Stimulated activated CD8-positive, alpha-beta memory T cell treated with anti-CD3 and anti-CD28 coated beads, Interleukin-15, amount 100 ng/mL, for 24 hours (primary cell): ENCODE measurements at places on chromosomes 4 and X.

DNA sequence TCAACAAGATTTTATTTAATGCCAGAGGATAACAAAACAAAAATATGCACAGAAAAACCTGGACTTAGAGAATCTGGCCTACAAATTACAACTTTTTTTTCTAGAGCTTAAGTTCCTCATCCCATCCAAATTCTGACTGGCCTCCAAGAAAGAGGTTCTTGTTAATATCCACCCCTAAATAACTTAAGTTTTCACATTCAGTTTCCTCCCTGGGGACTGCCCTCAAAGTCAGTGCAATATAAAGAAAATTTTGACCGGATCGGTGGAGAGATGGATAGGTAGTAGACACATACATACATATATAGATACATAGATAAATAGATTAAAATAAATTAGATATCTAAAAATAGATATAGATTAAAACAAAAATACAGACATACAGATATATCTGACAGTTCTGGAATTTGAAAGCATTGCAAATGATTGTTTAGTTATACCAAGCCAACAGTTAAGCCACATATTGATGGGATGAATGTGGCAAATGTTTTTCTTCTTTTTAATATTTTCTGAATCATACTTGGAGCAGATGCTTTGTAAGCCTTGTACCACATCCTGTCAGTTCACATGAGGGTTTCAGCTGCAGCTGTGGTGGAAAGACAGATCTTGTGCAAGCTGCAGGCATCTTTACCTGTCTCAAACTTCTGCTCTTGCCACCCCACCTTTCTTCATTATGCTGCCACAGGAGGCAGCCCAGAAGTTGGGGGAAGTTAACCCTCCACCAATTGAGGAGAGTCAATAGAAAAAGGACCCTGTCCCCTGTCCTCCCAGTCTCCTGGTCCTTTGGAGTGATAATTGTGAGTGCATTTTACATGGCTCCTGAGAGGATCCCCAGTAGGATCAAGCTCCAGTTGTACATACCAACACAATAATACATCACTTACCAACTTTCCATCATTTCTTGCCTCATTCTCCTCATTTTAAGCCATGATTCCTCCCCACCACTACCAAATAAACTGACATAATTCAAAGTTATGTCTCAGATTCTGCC, 58.5 kb upstream of the PRDM8 start:
- no peak for DNase-seq

DNA sequence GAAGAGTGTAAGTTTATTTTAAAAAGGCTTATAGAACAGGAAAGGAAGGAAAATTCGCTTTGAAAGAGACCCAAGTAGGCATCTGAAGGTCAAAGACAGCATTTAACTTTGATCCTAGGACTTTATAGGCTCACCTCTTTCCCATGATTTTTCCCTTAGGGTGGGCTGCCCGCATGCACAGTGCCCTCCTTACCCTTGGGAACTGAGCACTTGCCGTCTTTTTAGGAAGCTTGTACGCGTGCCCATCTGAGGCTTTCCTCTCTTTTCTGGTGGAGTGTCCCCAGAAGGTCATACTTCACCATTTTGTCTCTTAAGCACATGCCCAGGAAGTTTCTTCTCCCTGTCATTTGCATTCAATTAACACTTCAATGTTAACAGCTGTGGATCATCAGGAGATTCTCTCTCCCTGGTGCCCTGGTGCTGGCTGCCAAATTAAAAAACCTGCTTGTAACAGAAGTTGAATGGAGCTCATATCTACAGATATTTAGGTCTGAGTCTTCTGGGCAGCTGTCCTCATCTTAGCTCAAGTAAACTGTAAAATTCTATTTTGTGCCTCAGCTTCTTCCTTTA, 38.4 kb upstream of the IL9R start:
- no peak for DNase-seq

GRCh38 chr4:125849869-125850268, 535.1 kb downstream of the FAT4 start:
- no peak for DNase-seq

DNA sequence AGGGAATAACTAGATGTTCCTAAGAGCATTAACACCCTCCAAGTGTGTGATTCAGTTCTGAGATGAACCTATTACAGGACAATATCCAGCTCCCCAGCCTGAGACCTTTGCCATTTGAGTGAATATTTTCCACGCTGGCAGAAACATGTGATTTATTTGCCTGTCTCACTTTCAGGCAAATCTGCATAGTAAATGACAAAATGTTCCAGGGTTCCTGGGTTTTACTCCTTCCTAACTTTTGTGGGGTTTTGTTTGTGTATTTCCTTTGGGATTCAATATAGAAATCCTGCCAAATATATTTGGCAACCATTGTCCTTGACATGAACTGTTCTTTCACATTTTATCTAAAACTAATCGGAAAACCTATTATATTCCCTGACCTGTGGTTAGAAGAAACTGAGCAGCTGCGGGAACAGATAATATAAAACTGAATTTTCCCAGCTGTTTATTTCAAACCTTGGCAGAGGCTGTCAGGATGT, 12.5 kb downstream of the F8 start:
- no peak for DNase-seq

DNA sequence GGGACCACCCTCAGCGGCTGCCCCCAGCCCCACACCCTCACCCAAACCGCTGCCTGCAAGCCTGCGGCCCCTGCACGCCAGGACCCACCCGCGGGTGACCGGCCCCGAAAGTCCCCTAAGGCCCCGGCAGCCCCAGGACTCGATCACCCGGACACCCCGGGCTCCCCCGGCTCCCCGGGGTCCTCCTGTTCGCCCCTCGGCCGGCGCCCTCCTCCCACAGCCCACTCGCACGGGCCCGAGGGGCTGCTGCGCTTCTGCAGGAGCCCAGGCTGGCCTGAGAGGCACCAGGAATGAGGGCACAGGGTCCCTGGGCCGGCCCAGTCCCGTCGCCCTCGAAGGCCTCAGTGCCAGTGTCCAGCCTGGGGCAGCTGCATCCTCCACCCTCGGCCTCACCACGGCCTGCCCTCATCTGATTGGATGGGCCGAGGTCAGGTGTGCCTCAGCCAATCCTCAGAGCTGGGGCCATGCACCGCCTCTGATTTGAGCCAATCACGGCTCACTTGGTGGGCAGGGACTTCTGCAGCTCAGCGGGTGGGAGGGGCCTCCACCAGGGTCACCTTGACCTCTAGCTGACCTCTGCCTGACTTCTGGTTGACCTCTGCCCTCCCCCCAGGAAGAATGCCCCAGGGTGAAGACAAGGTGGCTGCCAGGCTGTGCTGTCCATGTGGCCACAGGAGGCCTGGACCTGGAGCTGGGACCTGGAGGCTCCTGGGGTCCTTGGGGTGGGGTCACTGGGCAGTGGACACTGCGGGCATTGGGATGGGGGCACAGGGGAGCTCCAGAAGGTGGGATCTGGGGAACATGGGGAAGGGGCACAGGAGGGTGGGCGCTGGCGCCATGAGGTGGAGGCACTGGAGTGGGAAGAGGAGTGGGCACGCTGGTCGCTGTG, 97.6 kb upstream of the NKX1-1 start:
- DNase-seq, result no peak

DNA sequence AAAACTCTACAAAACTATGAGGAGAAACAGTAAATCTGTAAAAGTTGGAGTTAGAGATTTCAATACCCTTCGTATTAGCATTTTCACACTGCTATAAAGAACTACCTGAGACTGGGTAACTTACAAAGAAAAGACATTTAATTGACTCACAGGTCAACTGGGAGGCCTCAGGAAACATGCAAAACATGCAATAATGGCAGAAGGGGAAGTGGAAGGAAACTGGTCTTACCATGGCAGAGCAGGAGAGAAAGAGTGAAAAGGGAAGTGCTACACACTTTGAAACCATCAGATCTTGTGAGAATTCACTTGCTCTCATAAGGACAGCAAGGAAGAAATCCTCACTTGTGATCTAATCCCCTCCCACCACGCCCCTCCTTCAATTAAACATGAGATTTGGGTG, 949.9 kb downstream of the TECRL start:
- no peak for DNase-seq

DNA sequence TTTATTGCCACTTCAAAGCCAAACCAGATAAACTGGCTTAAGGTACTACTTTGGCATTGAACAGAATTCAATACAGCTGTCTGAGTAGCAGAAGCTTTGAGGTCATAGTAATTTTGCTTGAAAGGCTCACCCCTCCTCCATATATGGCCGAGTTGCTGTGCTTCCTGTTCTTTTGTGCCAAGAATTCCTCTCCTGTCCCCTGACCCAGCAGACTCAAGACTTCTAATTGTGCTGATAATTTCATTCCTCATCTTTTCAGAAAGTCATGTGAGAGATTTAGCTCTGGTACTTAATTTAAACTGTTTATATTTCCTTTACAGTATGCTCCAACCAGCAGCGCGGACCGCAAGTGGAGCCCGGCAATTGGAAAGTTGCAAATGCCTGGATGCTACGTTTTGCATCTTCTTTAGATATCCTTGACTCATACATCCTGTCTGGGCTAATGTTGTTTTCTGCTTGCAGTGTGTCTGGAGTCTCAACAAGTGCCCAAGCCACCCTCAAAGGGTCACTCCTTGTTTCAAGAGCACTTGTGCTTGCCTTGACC, 373.4 kb downstream of the PDGFC start:
- no peak for DNase-seq

GRCh38 chr4:180751009-180751408, 1492.2 kb upstream of the TENM3 start:
- DNase-seq, result no peak

- DNase-seq, result no peak
These were observed 10.7 kb downstream of the MGST2 start for GRCh38 chr4:139676365-139676764.

DNA sequence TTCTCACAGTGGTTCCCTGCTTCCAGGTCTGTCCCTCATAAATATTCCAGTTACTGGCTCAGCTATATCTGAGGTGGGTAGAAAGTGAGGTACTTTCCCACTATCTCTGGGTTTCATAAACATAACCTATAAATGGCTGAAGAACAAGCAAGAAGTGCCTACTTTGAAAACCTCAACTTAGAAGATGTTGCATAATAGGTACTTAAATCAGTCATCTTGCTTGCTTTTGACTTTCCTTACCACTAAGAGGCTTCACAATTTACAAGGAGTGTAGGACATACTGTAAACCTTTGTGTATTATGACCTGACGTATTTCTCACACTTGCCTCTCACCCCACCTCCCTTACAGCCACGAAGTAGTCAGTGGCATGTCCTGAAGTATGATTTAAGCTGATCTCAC, 145.9 kb downstream of the PCDH19 start:
- no peak for DNase-seq

DNA sequence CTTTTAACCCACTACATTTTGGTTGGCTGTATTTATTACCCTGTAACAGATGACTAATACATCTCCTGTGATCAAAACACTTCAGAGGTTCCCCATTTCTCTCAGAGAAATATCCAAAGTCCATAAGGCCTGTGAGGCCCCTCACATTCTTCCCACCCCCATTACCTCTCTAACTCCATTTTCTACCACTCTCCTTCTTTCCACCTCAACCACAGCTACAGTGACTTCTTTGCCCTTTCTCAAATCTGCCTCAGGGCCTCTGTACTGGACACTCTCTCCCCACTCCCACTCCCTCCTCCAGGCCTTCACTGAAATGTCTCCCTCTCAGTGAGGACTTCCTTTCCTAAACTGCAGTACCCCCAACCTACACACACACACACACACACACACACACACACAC, 8.4 kb upstream of the TMEM144 start:
- no peak for DNase-seq

DNA sequence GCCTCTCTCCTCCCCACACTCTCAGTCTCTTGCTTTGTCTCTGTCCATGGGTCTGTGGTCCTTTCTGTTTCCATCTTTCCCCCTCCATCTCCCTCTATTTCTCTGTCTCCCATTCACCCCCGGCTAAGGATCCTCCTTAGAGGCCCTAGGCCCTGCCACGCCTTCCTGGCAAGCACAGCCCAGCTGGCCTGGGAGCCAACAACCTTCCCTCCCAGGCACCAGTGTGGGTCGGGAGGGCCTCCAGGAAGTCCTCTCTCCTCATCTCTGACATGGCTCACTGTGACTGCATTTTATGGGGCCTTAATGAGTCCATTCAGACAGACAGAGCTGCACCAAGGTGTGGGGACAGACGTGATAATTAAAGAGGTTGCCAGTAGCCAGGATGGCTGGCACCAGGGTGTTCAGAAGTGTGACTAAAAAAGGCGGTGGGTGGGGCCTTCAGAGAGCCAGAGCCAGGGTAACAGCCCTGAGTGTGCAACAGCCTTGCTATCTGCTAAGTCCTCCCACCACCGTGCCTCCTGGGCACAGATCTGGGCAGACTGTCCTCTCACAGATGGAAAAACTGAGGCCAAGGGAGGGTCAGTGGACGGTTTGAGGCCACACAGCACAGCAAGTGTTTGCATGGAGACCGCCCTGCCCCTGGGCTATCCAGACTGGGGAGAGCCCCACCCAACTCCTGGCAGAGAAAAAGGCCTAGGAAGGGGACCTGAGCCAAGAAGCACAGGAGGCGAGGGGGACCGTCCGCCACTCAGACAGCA, 31.5 kb downstream of the BLOC1S4 start:
- DNase-seq, result no peak

GRCh38 chr4:82758701-82759685, 39.6 kb downstream of the SCD5 start:
- DNase-seq, result no peak

DNA sequence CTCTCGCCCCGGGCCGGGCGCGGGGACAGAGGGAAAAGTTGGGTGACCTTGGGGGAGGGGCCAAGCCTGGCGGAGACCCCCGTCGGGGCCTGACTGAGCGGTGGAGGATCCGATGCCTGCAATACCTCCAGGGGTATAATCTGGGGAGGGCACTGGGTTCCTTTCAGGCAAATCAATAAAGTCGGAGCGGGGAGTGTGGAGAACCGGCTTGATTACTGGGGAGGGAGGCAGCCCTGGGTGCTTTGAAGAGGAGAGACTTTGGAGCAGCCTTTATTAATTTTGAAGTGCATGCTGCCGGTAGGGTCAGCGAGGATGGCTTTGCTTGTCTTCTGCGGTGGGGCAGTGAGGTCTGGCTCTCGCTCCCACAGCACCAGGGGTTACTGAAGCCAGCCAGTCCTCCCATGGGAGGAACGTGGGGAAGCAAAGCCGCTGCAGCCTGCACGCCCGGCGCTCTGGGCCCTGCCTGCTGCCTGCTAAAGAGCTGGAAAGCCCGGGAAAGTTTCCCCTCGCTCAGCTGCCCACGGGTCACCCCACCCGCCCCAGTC, 403 bp upstream of the LGI2 start:
- DNase-seq, result no peak

- no peak for DNase-seq
These were observed 63.0 kb downstream of the ARHGAP10 start for GRCh38 chr4:147794787-147795413.

DNA sequence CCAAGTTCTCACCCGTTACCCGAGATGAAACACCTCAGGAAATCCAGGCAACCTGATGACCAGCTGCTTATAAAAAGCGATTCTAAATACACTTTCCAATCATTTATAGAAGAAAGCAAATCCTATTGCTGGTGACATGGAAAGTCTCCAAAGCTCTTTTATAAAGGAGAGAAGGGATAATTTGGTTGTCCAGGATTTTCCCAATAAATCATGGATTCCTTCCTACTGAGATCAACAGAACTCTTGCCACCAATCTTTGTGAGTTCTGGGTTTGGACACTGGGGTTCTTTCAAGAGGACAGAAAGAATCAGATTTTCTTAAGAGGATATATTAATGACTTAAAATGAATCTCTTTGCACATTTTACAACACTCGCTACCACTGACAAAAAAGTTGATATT, 24.7 kb upstream of the SOD3 start:
- DNase-seq, result no peak

GRCh38 chrX:24412637-24413363, 52.3 kb upstream of the PDK3 start:
- no peak for DNase-seq

- no peak for DNase-seq
These were observed 36.0 kb upstream of the SPON2 start for GRCh38 chr4:1208266-1208961.
